ENCODE measurements at places on chromosomes 1 and 21.
A peak's percentile ranks its signal among the peaks of the same experiment; 100 is the strongest.

GRCh38 chr1:182684116-182684828, at the start of gene RGS8:
Gene RGS8, minus strand, starts transcription at chr1:182684587. Its CDS starts 14,938 bp downstream, at chr1:182669649.
- DNase-seq, result no peak

DNA sequence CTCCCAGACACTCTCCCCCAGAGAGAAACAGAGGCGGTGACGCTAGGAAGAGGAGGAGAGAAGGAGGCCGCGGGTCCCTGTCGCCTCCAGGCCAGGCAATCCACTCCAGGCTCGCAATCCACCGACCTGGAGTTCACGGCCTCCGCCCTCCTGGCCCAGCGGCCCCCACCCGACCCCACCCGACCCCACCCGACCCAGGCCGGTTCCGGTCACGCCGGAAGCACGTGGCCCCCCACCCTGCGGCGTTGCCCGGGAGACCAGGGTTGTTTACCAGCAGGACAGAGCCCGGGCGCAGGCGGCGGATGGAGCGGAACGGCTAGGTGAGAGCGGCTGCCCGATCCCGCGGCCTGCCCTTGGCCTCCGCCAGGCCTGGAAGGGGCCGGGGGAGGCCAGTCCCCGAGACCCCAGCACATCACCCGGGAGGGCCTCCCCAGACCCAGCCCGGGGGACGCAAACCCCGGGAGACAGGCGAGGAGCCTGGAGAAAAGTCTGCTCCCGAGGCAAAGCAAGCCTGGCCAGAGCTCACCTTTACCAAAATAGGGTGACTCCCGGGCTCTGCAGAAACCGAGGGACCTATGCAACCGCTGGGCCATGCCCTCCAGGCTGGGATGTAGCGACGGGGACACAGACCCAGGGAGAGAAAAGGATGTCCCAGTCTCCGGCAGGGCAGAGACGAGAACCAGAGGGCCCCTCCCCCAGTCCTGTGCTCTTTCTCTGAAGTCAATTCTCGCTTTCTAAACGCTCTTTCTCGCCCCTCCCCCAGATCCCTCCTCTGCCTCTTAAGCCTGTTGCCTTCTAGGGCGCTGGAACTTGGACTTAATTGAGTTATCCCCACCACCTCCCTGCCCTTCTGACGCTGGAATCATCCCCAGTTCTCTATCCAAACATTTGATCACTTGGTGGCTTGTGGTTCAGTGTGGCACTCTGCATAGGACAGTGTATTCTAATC, at the start of the genes PLA2G2C and UBXN10:
Gene PLA2G2C, minus strand, starts transcription at position 685 of the 949 bp plus-strand sequence. CDS start 9,155 bp downstream, outside the sequence.
Gene UBXN10, plus strand, starts transcription at position 263 of the 949 bp plus-strand sequence. CDS start 4,466 bp downstream, outside the sequence.
- peak; percentile 75 for DNase-seq

- no peak for DNase-seq
Measured at GRCh38 chr1:174322202-174322862, 125.4 kb upstream of the GPR52 start.

GRCh38 chr1:43327549-43328292, 9.9 kb upstream of the MPL start:
- DNase-seq, result no peak

- DNase-seq, result peak; percentile 41
Measured at GRCh38 chr1:244863491-244864252, 671 bp downstream of the HNRNPU start.

DNA sequence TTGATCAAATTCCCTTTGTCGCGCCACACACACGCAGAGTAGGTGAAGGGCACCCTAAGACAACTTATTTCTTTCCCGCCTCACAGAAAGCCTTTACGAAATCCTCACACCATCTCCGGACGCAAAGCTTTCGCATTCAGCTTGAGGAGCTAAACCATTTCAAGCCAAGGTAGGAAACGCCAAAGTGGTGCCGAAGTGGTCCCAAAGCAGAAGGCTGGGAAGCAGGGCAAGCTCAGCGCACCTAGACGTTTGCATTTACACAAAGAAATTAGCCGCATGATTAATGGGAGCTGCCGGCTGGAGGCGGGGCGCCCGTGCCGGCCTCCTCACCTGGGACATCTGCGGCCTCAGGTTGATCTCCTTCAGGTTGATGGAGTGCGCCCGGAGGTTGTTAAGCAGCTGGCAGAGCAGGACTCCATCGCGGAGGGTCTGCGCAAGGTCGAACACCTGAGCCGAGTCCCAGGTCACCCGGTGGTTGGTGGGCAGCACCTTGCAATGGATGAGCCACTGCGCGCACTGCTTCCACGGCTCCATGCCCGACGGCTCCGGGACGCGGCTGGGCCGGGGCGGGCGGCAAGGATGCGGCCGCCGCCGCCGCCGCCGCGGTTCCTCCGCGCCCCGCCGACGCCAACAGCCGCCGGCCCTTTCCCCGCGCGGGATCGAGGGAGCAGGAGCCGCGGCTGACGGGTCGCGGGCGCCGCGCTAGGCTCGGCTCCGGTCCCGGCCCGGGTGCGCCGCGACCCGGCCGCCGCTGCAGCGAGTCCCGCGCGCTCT, 457 bp downstream of the VAV3 start:
- peak; percentile 17 for DNase-seq

DNA sequence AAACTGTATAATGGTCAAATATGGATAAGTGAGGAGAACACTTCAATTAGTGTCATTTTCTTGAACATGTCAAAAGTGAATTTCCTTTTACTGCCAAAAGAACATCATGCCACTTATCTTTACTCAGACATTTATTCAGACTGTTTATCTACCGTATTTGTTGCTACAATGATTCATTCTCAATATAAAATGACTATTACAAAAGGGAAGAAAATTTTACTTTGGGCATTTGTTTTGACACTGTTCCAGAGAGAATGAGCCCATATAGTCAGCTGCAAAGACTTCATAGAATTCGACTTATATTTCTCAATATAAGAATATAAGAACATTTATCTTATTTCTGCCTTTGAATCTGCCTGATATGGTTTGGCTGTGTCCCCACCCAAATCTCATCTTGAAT, 1699.1 kb downstream of the BRINP3 start:
- no peak for DNase-seq

- no peak for DNase-seq
Measured at GRCh38 chr1:228030451-228031201, 23.8 kb downstream of the WNT3A start.

DNA sequence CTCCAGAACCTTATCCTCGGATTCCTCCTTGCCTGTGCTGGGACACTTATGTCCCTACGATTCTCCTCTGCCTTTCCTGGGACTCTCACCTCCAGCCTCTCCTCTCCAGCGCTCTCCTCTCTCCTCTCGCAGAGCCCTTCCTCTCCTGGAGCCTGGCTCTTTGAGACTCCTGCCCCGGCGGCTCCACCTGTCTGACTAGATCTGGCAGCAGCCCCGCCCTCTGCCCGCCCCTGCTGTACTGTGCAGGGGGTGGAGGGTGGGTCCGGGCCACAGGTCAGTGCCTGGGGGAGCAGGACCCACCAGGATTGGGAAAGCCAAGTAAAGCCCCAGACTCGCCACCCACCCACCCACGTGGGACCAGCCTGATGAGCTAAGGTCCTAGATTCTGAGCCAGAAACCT, 1.6 kb downstream of the ELOVL1 start:
- no peak for DNase-seq

DNA sequence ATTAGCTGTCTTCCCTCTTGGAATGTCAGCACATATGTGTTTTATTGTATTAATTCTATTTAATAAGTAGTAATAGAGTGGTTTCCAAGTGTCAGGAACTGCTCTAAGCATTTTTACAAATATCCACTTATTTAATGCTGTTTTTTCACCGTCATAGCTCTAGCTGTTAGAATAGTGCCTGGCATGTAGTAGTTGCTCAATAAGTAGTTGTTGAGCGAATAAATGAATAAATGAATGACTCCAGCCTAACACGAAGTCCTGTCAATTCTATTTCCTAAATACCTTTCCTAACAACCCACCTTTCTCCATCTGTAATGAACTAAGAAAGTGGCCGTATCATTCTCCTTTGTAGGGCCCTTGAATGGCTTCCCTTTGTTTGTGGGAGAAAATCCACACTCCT, 312.5 kb downstream of the DISC1 start:
- no peak for DNase-seq

DNA sequence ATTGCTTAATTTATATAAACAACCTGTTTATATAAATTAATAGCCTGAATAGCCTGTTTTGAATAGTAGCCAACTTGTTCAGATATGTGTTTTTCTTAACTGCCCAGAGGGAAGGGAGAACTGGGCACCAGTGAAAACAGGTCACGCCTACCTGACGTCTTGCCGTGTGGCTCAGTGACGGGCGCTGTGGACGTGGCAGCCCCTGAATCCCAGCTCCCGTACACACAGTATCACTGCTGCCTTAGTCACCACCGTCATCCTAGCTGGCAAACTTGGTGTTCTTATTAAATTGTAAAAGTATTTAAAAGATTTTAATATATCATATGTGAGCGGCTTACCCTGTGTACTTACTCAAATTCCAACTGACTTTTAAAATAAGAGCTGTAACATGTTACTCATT, 35.4 kb upstream of the TRAPPC10 start:
- no peak for DNase-seq

DNA sequence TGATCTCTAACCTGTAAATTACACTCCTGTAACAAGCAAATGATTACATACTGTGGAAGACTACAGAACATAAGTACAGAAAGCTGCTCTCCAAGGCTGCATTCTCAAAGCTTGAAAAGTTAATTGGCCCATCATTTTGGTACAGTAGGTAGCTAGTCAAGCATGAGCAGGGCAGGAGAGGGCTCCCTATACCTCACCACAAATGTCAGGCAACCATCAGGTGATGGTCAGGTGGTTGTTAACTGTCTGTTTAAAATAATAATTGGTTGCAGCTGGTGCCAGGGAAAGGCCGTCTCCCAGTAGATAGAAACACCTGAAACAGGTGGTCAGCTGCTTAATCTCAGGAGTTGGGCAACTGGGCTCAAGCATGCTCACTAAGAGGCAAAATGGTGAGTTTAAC, 13.1 kb upstream of the SLC1A7 start:
- no peak for DNase-seq

GRCh38 chr21:44374601-44375280, 21.3 kb downstream of the TRPM2 start:
- no peak for DNase-seq

DNA sequence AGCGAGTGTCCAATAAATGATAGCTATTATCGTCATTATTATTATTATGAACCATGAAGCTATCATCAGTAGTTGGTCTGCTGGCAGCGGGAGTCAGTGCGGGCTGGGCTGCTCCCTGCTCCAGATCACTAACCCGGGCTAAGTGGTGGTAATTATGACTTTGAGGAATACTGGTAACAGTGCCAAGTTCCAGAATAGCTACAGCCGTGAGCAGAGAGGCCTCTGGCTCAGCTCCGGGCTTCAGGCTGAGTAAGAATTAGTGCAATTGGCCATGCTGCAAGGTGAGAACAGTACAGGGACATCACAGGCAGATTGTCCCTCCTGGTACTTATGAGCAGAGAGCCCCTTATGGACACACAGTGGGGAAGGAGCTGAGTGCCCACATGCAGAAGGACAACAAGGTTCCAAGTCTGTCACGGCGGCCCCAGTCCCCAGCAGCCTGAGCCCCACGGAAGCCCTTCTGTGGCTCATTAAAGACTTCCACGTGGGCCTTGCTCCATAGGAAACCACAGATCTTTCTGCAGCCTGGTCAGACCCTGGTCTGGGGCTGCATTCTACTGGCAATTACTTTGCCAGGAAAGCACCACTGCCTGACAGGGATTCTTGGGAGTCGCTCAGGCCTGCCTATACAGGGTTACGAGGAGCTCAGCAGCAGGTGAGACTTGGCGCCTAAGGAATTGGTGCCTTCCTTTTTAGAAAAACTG, 235.1 kb downstream of the RRAGC start:
- DNase-seq, result no peak

GRCh38 chr1:77273891-77274290, 7.9 kb upstream of the AK5 start:
- DNase-seq, result no peak

DNA sequence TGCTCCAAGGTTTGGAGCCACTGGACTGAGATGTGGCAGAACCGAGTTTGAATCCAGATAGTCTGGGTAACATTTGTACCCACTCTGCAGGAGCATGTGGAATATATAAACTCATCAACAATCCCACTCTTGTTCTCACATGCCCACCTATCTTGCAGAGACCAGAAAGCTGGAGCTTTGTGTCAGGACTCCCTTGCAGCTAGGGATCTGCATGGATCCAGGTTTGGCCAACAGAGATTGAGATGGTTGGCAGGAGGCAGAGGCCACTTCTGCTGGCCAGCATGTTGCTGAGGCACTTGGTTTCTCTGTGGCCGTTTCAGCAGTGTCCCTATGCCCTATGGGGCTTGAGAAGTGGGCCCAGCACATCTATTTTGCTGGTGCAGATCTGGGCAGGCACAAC, 208.3 kb downstream of the KAZN start:
- no peak for DNase-seq

- DNase-seq, result no peak
Measured at GRCh38 chr1:2967881-2968280, 53.4 kb upstream of the ACTRT2 start.

DNA sequence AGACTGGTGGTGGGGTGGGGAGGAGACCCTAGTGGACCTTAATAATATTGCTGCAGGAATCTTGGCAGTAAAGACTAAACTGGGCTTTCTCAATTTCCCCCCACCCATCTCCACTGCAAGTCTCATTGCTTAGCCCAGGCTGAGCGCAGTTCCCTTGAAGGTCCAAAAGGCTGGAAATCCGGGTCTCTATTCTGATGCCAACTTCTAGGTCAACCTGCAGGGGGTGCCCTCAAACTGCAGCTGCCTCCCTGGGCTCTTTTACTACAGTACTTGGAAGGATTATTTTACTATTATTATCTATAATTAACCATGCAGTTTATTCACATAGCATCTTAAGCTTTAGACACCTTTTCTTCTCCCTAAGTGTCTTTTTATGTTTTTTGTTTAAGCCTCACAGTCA, 85.4 kb upstream of the WARS2 start:
- DNase-seq, result no peak

- DNase-seq, result no peak
Measured at GRCh38 chr1:110148961-110149360, 1.3 kb upstream of the SLC6A17 start.

DNA sequence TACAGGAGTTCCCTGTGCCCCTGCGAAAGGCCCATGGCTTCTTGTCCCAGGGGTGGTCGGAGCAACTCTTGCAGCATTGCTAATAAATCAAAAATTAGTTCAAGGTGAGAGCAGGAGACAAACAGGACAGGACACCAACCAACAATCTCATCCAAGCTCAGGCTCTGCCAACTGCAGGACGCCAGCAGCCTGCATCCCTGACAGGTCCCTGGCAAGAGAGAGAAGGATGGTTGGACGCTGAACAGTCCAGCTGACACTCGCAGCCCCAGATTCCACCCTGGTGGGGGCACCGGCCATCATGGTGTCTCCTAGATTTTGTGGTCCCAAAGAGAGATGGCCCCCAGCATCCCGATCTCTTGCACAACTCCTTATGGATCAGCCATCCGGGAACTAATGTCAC, 142.1 kb upstream of the VAMP3 start:
- DNase-seq, result no peak

- no peak for DNase-seq
Measured at GRCh38 chr1:23029337-23029736, 10.1 kb downstream of the KDM1A start.

DNA sequence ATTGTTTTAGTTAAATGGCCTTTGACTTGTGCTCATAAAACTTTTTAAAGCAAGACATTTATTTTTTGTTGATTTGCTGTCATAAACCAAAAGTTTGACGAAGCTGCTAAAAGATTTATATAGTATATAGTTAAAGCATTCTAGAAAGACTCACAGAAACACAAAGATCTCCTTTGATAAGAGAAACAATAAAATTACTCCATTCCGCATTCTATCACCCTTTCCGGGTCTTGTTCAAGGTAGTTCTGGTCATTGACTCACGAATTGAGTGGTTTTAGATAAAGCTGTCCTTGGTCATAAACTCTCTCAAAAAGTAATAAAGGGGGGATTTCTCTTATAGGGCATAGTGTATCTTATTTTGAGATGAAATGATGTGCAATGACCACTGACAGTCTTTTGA, 1010.5 kb upstream of the NCAM2 start:
- no peak for DNase-seq
